ENCODE measurements at places on chromosomes 3 and 15. TPM values are rescaled to one million over a fixed set of nuclear protein-coding genes. Genes with fewer than 3 reads are reported as not detected.

- no peak for DNase-seq
Measured at GRCh38 chr15:47194718-47195117, 522.6 kb upstream of the SEMA6D start.

DNA sequence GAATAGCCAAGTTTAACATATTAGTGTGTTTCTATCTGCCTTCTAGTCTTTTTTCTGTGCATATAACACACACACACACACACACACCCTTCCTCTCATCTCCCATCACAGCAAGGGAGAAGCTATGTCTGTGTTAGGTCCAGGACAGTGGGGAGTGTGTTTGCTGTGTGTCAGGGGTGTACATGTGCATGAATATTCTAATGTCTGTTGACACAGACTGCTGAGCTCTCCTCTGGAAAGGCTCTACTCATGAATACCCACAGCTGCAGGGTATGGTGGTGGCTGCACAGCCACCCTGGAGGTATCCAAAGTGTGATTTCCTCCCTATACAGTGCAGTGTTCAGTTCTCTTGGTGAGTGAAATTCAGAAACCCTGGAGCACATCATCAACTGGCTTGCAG is 42.9 kb downstream of the ARNT2 start:
- no peak for DNase-seq

GRCh38 chr3:126999383-126999782 is 16.5 kb downstream of the PLXNA1 start:
- DNase-seq, result no peak

GRCh38 chr15:65869954-65870871 is 922 bp downstream of the RAB11A start:
- peak; percentile 65 for DNase-seq

DNA sequence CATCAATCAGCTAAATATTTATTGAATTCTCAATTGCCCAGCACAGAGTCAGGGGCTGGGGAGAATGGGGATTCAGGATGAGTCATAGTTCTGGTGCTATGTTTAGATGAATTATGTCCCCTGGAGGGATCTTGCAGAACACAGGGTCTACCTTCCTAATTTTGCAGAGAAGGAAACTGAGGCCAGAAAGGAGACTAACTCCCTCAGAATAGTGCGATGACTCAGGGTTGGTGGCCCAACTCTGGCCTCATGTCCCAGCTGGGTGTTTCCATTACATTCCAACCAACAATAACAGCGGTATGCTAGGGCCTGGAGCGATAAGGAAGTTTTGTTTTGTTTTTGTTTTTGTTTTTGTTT is 270.9 kb downstream of the TLE3 start:
- no peak for DNase-seq

GRCh38 chr3:52793702-52794611 is 639 bp upstream of the ITIH3 start:
- DNase-seq, result no peak

DNA sequence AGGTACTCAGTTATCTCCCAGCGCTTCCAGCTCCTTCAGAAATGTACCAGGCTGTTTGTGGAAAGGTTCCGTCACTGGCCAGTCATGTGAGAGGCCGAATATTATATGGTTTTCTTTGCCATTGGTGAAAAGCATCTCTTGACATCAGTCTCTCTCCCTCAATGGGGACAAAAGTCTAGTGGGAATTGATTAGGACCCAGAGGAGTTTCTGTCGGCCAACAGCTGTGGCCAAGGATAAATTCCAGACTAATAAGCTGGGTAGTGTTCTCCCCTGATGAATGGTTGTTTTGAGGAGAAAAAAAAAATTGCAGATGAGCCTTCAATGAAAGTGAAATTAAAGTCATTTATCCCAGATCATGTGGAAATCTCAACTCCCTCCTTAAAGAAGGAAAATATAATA is 404.7 kb upstream of the THRB start:
- no peak for DNase-seq

DNA sequence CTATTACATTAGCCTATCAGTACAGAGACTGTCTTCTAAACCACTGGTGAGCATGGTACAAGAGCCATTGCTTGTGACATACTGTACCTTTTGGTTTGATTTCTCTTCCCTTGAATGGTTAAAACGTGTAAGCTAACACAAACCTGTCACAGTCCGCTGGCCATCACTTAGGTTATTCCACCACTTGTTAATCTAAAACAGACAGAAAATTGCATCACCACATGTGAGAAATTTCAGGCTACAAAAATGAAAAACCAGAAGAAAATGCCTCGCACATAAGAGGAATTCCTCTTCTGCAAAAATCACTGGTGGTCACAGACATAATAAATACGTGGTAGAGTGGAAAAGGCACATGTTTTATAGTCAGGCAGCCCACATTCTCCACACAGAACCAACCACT is 22.1 kb downstream of the PARL start:
- DNase-seq, result no peak

DNA sequence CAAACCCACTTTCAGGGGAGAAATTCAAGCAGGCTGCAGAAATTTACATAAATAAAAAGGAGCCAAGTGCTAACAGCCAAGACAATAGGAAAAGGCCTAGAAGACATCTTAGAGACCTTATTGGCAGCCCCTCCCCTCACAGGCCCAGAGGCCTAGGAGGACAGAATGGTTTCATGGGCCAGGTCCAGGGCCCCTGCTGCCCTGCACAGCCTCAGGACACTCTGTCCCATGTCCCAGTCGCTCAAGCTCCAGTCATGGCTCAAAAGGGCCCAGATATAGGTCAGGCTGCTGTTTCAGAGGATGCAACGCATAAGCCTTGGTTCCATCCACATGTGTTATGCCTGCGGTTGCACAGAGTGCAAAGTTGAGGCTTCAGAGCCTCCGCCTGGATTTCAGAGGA is 55.8 kb downstream of the SLC41A3 start:
- no peak for DNase-seq

LIPC gene
- total RNA-seq, result not detected

SCG3 gene
- total RNA-seq, result not detected

HTR3E gene
- not detected for total RNA-seq
